Neural crest cell (in vitro differentiated cells): ENCODE measurements at places on chromosomes 2 and 18.

- no peak for DNase-seq
These were observed 8.7 kb downstream of the TYMS start for GRCh38 chr18:666177-666576.

DNA sequence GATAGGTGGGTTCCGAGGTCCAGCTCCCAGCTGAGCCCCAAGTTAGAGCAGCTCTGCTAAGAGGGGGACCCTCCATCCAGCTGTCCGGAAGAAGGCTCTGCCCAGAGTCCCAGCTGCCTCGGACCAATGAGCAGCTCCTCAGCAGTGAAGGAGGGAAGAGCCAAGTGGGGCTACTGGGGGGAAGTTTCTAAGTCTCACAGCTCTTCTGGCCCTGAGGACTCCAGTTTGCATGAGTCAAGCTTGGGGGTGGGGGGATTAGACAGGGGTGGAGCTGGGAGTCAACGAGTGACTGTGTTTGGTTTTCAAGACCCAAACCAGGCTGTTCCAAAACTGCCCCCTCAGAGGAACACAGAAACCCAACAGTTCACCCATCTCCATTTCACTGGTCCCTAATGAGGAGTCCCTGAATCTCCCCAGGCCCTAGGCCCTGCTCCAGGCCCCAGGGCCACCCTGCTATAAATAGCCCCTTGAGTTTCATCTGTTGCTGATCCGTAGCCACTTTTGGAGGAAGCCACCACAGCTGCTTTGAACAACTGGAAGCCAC, 100.9 kb downstream of the TNS1 start:
- DNase-seq = no peak

- DNase-seq = no peak
These were observed 126.2 kb downstream of the FSHR start for GRCh38 chr2:49028101-49028500.

DNA sequence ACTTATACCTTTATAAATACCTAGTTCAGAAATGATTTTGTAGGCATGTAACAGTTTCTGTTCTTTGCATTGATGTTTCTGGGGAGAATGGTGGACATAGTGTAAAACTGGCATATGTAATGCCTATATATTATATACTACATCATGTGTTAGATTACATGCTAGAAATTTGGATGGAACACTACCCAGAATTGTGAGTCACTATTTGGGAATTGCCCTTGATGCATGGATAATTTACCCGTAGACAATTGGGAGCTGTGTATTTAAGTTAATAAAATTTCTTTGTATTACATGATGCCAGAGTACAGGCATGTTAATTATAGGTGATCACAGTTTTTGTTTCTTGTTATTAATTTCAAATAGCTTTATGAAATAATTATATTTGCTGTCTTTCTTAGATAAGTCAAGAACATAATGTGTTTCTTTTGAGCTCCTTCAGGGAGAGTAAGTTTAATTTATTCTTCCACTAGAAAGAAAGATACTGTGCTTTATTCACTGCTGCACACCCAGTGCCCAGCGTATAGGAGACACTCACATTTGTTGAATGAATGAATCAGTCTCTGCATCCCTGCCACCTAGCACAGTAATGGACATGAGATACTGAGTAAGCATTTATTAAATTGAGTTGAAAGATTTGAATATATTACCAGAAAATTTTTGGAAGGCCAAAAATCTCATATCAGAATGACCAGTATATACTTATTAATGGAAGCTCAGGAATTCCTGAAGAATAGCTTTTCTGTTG, 16.9 kb downstream of the ACSL3 start:
- DNase-seq = no peak

DNA sequence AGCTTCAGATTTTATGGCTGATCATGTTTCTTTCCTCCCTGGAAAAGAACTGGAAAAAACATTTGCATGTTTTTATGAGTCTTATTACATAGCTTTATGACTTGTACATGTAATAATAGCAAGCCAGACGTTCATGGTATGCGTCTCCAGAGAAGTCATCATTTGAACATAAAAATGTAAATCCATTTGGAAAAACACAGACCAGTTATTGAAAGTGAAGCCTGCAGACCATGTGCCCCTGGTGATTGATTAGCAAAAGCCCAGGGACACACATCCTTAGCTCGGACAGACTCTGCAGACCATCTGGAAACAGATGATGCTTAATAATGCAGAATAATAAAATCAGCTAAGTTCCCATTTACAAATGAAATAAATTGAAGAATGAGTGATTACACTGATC, 283.1 kb downstream of the TDRD15 start:
- DNase-seq = no peak

GRCh38 chr2:127637236-127637630, 8.7 kb upstream of the GPR17 start:
- no peak for DNase-seq

GRCh38 chr18:41828137-41828536, 126.9 kb upstream of the PIK3C3 start:
- no peak for DNase-seq

DNA sequence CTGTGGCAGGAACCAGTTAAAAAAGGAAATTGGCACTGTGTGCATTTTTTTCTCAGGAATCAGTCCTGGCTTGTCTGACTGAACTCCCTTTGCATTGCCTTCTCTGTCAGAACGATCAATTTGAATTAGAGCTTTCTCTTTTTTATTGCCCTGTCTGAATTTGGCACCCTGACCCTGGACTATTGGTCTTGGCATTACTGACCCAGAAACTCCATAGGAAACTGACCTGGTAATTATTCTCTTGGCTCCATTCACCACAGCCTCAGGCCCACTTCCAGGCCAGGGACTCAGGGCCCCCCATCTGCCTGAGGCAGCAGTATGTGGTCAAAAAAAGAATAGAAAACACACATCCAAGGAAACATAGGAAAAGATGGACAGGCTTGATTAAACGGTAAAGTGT, 32.0 kb upstream of the CCDC88A start:
- no peak for DNase-seq

DNA sequence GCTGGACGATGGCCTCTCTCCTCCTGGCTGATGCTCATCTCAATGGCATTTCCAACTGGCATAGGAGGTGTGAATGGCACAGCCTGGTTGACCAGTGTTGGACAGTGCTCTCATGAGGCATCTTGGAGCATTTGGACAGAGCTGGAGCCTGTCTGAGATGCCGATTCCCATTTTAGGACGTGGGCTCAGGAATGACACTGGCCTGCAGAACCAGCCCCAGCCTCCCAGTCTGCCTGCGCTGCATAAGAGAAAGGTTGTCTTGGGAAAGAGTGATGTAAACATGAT, 118.2 kb upstream of the COPS8 start:
- DNase-seq = no peak

GRCh38 chr2:155842103-155842502, 490.4 kb downstream of the NR4A2 start:
- DNase-seq = no peak

- no peak for DNase-seq
These were observed 23.8 kb upstream of the TTC39C start for GRCh38 chr18:23990474-23991410.

- DNase-seq = peak; percentile 16
These were observed at the start of gene ATP8B1 for GRCh38 chr18:57803103-57803969. Gene ATP8B1, minus strand, starts transcription at chr18:57803315. Its CDS starts 71,508 bp downstream, at chr18:57731807.

GRCh38 chr2:70715071-70715985, 52.7 kb downstream of the ADD2 start:
- DNase-seq = no peak

DNA sequence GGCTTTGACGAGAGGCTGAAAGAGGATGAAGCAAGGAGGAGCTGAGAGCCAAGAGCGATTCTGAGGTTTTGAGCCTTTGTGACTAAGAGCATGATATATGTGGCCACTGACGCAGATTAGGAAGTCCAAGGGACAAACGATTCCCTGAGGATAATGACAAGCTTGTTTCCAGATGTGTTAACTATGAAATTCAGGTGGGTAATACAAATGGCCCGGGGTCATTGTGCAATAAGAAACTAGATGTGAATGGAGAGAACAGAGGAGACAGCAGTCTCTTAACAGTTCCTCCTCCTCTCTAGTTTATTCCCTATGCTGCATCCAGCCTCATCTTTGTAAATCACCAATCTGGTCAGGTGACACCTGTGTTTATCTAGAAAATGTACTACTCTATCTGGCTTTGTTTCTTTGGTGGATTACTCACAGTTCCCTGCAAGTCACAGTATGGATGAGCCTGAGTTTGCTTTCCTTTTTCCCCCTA, 84.2 kb downstream of the SOCS6 start:
- no peak for DNase-seq

- no peak for DNase-seq
These were observed 35.4 kb upstream of the HNMT start for GRCh38 chr2:137928547-137929518.

- no peak for DNase-seq
These were observed 213.7 kb upstream of the RAB6C start for GRCh38 chr2:129765678-129766351.

DNA sequence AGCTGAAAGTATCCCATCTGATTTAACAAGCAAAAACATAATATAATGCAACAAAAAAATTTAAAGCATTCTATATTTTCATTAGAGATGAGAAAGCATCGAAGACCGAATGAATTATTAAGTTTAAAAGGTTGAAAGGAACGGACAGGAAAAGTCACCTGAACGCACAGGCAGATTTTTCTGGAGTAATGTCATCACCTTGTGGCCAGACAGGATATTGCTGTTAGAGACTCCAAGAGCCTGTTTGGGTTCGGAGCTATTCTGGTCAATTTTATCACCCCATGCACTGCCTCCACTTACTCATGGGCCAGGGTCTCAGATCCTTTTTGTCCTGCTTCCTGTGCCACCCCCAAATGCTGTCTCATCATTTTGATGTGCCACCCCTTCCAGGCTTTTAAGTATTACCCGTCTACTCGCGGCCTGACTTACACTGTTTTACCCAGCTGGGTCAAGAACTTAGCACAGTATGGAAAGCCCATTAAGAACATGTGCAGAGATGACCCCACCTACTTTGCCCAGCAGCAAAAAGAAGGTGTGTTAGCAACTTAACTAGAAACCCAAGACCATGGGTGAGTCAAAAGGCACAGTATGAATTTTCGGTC, 27.3 kb downstream of the GKN2 start:
- peak; percentile 45 for DNase-seq

- DNase-seq = no peak
These were observed 64.7 kb upstream of the TLK1 start for GRCh38 chr2:171225302-171225980.

DNA sequence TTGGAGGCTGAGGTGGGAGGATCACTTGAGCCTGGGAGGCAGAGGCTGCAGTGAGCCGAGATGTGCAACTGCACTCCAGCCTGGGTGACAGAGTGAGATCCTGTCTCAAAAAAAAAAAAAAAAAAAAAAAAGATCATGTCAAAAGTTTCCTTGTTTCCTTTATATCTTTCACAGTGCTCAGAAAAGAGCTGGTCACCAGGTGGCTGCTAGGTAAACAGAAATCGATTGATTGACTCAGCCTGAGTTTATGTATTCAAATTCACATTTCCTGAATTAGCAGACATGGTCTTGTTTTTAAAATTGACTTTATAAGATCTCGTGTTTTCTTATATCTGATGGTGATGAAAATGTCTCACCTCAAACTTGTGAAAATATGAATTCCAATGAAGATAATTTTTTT, 261.8 kb upstream of the FANCL start:
- no peak for DNase-seq

GRCh38 chr18:43393174-43393573, 115.9 kb upstream of the SYT4 start:
- no peak for DNase-seq

GRCh38 chr18:60675801-60676200, 303.2 kb upstream of the MC4R start:
- no peak for DNase-seq

DNA sequence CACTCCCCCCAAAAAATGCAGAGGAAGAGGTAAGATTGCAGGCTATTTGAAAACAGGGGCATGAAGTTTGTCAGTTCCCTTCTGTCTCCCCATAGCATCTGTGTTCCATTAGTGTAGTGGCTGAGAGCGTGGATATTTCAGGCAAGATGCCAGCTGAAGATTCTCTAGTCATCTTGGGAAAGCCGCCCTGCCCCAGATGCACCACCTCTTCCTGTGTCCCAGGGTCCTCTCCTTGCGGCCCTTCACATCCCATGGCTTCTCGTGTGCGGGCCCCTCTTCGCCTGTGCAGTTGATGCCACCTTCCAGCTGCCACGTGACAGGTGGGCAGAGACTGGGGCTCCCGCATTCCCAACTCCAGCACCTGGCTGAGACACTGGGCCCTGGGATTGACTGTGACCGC, 16.1 kb downstream of the TMEM127 start:
- DNase-seq = no peak

- DNase-seq = no peak
These were observed 18.9 kb downstream of the GNLY start for GRCh38 chr2:85712849-85713612.

DNA sequence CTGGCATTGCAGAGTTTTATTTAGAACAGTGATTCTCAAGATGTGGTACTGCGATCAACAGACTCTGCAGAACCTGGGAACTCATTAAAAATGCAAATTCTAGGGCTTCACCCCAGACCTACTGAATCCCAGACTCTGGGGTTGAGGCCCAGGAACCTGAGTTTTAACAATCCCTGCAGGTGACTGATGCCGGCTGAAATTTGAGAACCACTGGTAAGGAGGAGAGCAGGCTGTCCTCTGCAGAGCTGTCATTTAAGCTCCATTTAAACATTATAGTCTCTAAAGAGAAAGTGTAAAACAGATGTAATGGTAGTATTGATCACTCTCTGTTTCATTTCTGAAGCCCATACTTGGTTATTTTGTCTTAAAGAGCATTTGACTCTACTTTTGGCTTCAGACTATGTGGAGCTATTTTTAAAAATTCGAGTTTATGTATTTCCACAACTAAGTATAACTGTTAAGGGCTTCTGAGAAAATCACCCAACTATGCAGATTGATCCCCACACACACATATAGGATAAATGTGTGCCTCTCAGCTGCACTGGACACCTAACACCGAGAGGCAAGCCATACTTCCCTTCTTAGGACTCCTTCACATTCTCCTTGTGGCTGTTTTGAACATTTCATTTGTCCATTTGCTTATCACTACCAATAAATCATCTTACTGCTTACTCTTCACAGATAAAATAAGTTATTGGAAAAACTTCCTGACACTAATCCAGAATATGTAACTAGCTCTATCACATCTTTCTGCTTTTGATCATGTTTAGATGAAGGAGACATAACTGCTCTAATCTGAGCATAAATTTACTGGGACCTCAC, 487.5 kb downstream of the DLGAP1 start:
- DNase-seq = no peak

DNA sequence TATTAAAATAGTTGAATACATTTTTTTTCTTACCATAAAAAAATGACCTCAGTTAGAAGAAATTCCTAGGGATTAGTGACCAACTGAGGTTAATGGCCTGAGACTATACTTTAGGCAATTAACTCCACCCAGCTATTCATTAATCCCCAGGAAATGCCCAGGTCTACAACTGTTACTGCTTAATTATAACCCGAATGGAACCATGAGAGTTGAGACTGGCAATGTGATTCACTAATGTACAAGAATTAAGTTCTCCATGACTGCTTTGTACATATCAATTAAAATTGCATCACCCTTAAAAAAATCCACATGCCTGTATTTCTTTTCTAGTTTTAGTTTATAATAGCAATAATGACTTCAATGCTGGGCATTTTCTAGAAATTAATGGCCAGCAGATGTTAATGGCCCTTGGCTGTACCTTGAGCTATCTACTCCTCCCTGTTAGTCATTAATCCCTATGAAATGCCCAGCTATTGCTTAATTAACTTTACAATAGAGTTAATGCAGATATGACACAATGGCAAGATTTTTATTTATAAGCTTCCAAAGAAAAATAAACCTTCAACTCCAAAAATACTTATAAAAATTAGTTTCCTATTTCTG, 44.1 kb downstream of the ERBB4 start:
- DNase-seq = no peak
